ENCODE measurements at places on chromosomes 2 and 18. TPM values are rescaled to one million over a fixed set of nuclear protein-coding genes. Genes with fewer than 3 reads are reported as not detected.

SP3 gene
- polyA plus RNA-seq = 115 TPM

SCN9A gene
- polyA plus RNA-seq = 2.0 TPM

PAIP2B gene
- 6.5 TPM for polyA plus RNA-seq

GEN1 gene
- 8.6 TPM for polyA plus RNA-seq

MAL gene
- polyA plus RNA-seq = 6.3 TPM

BOLL gene
- not detected for polyA plus RNA-seq

PTPRM gene
- 99.4 TPM for polyA plus RNA-seq

ST6GAL2 gene
- polyA plus RNA-seq = 21.7 TPM

RND3 gene
- polyA plus RNA-seq = 47.6 TPM

TYMS gene
- polyA plus RNA-seq = 116 TPM

Measured in left renal pelvis (tissue), 4 donors.